SJSA1 (cell line): ENCODE measurements at places on chromosomes 7 and 10.

DNA sequence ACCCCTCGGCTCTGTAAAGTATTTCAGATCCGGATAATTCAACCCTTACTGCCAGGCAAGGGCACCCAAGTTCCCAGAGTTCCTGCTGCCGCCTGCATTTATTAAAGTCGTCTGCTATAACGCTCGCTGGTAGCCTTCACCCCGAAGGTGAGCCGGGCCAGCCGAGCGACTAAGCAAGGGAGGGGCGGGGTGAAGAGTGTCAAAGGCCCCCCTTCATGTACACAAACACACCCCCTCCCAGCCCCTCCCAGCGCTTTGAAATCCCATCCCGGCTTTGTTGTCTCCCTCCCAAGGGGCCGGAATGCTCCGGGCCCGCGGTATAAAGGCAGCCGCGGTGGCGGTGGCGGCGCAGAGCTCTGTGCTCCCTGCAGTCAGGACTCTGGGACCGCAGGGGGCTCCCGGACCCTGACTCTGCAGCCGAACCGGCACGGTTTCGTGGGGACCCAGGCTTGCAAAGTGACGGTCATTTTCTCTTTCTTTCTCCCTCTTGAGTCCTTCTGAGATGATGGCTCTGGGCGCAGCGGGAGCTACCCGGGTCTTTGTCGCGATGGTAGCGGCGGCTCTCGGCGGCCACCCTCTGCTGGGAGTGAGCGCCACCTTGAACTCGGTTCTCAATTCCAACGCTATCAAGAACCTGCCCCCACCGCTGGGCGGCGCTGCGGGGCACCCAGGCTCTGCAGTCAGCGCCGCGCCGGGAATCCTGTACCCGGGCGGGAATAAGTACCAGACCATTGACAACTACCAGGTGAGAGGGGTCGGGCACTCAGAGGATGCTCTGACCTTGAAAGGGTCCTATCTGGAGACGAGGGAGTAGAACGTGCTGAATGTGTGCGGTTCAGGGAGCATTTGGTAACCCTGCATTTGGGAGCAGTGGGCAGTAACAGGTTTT, at the start of gene DKK1:
DKK1 (plus strand) TSS at position 349 of the 889 bp plus-strand sequence; CDS start at position 503, 154 bp downstream.
- peak; percentile 88 for DNase-seq

- peak; percentile 59 for DNase-seq
Measured at GRCh38 chr7:108030516-108030915, 27.6 kb upstream of the LAMB1 start.

GRCh38 chr7:71652510-71652909, 520.6 kb downstream of the GALNT17 start:
- DNase-seq = no peak

DNA sequence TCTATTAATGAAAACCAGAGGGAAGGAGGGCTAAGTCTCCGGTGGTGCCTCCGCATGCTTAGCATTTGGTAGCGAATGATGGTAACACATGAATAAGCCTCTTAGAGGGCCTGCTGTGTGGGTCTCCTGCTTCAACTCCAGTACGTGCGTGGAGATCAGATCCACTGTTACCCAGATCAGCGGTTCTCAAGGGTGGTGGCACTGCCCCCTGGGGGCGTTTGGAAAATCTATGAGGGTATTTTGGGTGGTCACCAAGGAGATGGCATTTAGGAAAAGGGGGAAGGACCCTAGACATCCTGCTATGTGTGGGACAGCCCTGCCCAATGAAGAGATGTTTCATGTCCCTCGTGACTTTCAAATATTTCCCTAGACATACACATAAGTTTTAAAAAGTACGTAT, 57.1 kb upstream of the TM9SF3 start:
- DNase-seq = no peak

- no peak for DNase-seq
Measured at GRCh38 chr10:131651674-131652437, 249.0 kb upstream of the PPP2R2D start.

DNA sequence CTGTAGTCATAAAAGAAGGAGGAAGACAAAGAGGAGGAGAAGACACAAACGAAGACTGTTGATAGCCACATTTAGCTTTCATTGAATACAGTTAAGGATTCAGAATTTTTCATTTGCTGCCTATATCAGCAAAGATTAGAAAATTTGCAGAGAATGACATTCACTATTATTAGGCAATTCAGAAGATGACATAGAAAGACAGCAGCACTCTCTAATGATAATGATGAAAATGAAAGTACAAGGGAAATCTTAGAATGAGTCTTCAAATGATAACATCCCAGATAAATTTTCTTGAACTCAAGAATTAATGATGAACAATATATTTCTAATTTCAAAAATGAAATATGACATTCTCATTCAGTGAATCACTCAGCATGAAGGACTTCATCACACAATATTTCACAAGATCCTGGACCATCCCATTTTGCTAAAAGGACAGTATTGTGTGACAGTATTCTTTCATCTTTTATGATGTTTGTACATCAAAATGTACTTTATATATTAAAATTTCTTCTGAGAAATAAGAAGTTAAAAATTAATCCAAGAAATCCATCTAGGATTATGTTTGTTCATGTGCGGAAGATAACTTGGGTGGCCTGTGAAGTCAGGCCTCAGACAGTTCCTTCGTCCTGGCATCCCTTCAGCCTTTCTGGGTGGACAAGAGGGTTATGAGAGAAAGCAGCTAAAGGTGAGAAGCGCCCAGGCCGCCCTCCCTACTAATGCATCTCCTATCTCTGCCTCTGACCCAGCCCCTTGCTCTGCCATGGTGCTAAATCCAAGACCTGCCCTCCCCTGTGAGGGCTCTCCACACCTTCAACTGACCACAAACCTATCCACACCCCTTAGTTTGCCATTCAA, 47.4 kb upstream of the CAMK2B start:
- DNase-seq = no peak

- no peak for DNase-seq
Measured at GRCh38 chr10:29622382-29622922, 12.3 kb downstream of the SVIL start.

DNA sequence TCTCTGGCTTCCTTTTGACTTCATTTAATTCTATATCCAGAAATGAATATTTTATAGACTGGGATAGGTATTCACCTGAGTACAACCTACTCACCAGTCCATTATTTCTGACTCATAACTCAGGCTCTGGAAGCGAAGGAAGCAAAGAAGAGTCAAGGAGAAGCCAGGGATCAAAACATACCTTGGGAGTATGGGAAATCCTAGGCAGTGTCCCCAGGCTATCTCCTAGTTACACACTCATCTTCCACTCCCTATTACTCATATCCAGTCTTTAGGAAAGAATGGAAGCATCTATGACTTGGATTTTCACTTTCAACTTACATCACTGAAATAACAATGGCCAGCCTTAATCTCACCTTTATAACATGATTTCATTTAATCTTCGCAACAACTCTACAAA, 40.9 kb upstream of the ELAPOR2 start:
- DNase-seq = no peak
